ENCODE measurements at places on chromosomes 3 and 15.

DNA sequence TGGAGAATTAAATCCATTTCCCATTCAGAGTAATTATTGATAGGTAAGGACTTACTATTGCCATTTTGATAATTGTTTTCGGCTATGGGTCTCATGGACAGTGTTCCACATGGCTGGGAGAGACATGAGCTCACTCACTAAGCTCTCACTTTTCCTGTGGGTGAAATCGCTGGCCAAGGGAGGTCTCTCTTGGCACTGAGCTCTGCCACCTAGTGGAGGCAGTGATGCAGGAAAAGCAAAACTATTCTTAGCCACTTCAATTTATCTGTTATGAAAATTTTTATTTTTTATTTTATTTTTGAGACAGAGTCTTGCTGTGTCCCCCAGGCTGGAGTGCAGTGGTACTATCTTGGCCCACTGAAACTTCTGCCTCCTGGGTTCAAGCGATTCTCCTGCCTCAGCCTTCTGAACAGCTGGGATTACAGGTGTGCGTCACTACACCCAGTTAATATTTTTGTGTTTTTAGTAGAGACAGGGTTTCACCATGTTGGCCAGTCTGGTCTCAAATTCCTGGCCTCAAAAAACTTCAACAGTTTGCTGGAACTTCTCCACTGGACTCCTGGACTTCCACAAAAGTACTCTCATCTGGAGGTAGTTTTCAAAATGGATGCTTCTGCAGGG lies 4.7 kb upstream of the RNF13 start:
- peak; percentile 84 for DNase-seq

DNA sequence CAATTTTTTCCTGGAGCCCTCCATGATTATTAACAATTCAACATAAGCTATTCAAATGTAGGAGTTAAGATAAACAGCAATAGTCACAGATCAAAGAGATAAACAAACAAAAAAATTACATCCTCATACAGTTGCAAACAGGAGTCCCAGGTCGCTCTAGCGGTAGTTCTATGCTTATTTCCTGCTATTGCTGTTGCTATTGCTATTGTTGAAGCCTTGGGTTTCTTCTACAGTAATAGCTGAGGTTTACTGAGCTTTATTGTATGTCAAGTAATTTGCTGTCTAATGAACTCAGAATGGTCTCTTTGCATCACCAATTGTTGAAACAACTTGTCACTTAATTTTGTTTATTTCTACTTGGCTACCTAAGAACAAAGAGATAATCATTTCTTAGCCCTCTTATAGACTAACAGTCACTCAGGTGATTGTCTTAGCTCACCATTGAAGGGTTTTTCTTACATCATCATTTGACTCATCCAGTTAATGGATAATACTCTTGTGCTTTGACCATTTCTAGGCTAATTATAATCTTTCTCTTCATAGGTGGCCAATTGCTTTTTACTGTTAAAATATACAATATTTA lies 654.6 kb downstream of the MECOM start:
- no peak for DNase-seq

GRCh38 chr3:123816673-123817207 lies 67.4 kb downstream of the MYLK start:
- DNase-seq = peak; percentile 87

GRCh38 chr15:58444056-58444455 lies 12.3 kb downstream of the LIPC start:
- DNase-seq = no peak

DNA sequence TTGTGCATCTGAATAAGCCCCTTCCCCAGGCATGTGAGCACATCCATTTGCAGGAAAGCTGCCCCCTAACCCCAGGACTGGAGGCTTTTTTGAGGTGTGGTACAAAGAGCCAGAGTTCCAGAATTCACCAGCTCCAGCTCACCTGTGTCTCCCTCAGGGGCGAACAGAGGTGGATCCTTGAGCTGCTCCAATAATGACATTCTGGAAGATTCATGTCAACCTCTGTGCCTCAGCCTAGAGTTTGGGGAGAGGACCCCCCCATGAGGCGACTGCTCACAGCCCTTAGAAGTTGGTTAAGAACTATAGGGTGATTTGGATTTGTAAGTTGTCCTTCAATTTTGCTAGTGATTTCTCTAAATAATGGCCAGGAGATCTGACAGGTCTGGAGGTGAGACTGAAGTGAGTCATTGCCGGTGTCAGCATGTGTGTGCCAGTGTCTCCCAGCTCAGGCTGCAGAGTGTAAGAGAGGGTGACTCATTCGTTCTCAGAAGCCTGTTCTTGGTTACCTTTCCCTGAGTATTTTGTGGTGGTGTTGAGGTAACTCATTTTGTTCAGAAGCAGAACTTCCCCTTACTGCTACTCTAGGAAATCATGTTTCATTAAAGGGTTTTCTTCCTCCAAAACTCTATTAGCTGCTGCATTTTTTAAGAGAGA lies 136.9 kb upstream of the TOPAZ1 start:
- peak; percentile 83 for DNase-seq

DNA sequence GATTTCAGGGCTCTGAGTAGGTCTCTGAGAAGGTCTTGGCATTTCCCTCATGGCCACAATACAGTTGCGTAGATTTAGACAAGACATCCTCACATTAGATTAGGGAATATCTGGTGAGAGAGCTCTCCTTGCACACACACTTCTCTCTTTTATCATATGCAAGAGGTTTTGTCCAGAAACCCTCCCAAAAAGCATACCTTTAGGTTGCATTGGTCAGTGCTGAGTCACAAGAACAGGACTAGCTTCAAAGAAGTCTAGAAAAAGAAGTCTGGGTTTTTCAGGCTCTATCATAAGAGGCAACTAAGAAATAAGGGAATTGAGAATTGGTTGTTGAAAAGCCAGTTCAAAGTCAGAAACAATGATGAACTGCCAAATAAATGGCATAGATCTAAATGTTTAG lies 40.1 kb upstream of the MITF start:
- no peak for DNase-seq

- DNase-seq = no peak
Observed at GRCh38 chr3:102577082-102577789, 142.4 kb downstream of the ZPLD1 start.
